ENCODE measurements at places on chromosomes 7 and 10.

- DNase-seq: no peak
Observed at GRCh38 chr10:121216295-121216694, 365.1 kb downstream of the WDR11 start.

- no peak for DNase-seq
Observed at GRCh38 chr7:24917510-24918239, 62.3 kb downstream of the OSBPL3 start.

- no peak for DNase-seq
Observed at GRCh38 chr7:32043688-32044087, 26.5 kb downstream of the PDE1C start.

GRCh38 chr10:73956476-73957359 is 41.2 kb upstream of the VCL start:
- peak; percentile 35 for DNase-seq

- no peak for DNase-seq
Observed at GRCh38 chr10:69866688-69867461, 65.2 kb downstream of the COL13A1 start.

GRCh38 chr7:106869954-106870353 is 4.9 kb downstream of the PIK3CG start:
- no peak for DNase-seq

GRCh38 chr10:61623161-61623560 is 39.6 kb upstream of the CABCOCO1 start:
- DNase-seq: no peak

Data from GM18507 (cell line).